Fibroblast of upper back skin (primary cell): ENCODE measurements at places on chromosomes 1 and 21.

DNA sequence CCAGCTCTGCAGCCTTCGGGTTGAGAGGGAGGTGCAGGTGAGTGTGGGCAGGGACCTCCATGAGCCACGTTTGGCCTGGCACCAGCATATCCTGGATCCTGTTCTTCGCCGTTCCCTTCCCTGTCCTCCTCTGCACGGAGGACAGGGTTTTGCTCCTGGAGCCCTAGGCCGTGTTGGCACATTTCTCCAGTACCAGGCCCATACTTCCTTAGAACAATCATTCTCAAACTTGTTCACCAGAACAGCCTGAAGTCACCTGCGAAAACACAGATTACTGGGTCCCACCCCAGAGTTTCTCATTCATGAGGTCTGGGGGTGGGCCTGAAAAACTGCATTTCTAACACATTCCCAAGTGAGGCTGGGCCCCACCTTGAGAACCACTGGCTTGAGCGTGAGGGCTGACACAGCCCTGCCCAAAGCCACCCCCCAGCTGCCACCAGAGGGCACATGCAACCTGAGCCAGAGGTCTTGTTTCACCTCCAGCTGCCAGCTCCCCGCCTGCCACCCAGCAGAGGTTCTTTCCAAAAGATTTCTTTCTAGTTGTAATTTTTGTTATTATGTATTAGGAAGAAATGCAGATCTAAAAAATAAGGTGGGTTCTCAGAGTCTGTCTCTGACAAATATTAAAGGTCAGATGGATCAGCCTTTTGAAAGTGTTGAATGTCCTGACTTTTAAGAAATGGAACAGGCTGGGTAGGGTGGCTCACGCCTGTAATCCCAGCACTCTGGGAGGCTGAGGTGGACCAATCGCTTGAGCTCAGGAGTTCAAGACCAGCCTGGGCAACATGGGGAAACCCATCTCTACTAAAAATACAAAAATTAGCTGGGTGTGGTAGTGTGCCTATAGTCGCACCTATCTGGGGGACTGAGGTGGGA lies 39.6 kb upstream of the LDLRAP1 start:
- no peak for DNase-seq

- no peak for DNase-seq
These were observed 7.1 kb downstream of the HEYL start for GRCh38 chr1:39632323-39632681.

GRCh38 chr1:119114786-119115185 lies 25.7 kb downstream of the WARS2 start:
- no peak for DNase-seq

DNA sequence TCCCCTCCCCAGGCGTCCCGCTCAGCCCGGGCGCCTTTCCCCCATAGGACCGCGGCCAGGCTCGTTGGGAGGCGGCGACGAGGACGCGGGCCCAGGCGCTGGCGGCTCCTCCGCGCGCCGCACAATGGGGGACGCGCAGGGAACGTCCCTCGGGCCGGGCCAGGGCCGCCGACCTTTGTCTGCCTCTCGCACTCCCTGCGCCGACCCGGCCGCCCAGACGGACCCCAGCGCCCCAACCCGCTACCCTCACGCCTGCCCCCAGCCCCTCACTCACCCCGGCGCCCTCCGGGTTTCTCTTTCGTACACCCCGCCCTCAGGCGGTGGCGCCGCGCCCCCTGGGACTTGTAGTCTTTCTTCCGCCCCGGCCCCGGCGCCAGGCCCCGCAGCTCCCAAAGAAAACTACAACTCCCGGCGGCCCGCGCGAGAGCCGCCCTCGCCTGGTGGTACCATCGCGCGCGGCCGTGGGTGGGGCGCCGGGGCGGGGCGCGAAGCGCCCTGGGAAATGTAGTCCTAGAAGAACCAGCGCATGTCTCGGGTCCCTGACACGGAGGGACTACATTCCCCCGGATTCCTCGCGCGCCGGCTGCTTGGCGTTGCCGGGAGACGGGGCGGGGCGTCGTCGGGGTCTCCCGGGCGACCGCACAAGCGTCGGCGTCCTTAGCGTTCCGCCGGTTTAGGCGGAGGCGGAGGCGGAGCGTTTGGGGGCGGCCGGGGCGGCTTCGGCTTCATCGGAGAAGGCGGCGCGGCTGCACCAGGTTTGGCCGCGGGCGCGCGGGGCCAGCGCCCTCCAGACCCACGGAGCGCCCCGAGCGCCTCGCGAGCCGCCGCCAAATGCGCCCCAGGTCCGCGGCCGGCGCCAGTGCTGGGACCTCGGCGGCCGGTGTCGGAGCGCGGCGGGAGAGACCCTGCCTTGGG lies at the start of gene C1orf159:
C1orf159 (minus strand) TSS at position 304 of the 915 bp plus-strand sequence. CDS start 24,546 bp downstream, outside the sequence.
- DNase-seq: peak; percentile 98

DNA sequence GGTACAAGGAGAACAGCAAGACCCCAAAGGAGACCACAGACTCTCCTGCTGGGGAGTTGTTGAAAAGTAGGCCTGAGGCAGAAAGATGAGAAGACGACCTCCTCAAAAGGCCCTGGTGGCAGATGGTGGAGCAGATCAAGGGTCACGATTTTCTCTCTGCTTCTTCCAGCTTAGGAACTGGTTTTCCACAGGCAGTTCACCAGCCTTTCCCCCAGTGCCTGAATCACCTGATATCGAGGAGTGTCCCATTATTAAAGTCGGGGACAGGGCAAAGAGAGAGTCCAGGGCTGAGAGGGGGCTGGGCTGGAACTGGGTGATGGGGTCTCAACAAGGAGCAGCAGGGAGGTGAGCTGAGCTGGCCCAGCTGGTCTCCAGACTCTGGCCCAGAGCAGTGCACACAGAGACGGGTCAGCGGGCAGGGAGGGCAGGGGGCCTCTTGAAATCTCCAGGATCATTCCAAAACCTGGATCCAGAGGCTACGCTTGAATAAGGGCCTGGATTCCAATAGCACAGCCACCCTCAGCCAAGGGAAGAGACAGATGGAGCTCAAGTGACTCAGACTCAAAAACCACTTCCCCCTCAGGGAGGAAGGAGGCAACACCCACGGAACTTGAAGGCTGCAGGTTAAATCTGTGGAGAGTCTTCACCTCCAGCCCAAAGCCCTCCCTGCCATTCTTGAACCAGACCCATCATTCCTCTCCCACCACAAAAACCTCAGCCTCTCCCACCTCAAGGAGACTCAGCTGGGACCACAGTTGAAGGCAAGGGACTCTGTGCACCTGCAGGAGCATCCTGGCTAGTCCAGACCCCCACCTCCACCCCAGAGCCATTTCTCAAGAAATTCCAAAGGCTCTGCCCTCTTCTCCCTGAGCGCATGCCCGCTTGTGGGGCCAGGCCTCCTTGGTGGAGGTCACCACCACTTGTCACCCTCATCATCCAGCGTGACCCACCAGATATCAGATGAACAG lies at the start of gene S100A5:
S100A5 (minus strand) TSS at position 541 of the 968 bp plus-strand sequence. CDS start 743 bp downstream, outside the sequence.
- peak; percentile 69 for DNase-seq

- DNase-seq: peak; percentile 36
These were observed 27.8 kb upstream of the ZNF281 start for GRCh38 chr1:200437556-200438203.

- DNase-seq: no peak
These were observed 57.0 kb downstream of the DISC1 start for GRCh38 chr1:231683439-231684165.

- no peak for DNase-seq
These were observed 711.4 kb downstream of the MATN1 start for GRCh38 chr1:30011970-30012369.

GRCh38 chr1:56758794-56759193 lies 60.4 kb downstream of the FYB2 start:
- no peak for DNase-seq

DNA sequence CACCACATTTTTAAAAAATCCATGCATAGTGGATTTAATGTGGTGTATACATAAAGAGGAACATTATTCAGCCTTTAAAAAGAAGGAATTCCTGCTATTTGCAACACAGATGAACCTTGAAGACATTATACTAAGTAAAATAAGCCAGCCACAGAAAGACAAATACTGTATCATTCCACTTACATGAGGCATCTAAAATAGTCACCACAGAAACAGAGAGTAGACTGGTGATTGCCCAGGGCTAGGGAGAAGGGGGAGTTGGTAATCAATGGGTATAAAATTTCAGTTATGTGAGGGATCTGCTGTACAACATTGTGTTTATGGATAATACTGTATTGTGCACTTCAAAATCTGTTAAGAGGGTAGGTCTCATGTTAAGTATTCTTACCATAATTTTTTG lies 10.0 kb downstream of the FAM163A start:
- peak; percentile 4 for DNase-seq

- DNase-seq: peak; percentile 95
These were observed 350.9 kb downstream of the ST6GALNAC3 start for GRCh38 chr1:76425201-76426145.

- DNase-seq: no peak
These were observed 14.2 kb downstream of the FCGR2B start for GRCh38 chr1:161676958-161677689.

DNA sequence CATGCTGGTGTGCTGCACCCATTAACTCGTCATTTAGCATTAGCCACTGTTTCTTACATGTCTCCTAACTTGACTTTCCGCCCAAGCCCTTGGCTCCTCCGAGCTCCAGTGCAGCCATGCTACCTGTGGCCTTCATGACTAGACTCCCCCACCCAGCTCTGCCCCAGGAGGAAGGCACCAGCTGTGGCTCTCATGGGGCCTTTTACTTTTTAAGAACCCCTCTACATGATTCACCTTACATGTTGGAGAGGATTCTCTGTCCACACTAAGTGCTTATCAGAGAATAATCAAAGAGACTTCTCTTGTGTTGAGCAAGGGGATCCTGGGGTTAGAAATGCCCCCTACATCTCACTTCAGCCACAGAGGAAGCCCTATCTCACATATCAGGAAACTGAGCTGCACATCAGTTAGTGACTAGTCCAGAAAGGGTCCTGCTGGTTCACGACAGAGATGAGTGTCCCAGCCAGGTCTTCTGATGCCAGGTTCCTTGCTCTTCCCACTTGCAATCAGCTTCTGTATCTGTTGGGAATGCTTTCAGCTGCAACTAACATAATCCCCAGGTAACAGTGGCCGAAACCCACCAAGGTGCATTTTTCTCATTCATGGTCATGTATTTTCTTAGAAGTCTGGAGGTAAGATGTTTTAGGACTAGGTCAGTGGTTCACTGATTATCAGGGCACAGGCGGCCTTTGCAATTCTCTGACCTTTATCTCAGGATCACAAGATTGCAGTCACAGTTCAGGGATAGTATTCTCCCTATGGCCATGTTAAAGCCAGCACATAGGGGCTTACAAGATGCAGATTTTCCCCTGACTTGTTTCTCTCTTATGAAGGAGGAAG lies 45.9 kb downstream of the KLHDC7A start:
- DNase-seq: no peak

DNA sequence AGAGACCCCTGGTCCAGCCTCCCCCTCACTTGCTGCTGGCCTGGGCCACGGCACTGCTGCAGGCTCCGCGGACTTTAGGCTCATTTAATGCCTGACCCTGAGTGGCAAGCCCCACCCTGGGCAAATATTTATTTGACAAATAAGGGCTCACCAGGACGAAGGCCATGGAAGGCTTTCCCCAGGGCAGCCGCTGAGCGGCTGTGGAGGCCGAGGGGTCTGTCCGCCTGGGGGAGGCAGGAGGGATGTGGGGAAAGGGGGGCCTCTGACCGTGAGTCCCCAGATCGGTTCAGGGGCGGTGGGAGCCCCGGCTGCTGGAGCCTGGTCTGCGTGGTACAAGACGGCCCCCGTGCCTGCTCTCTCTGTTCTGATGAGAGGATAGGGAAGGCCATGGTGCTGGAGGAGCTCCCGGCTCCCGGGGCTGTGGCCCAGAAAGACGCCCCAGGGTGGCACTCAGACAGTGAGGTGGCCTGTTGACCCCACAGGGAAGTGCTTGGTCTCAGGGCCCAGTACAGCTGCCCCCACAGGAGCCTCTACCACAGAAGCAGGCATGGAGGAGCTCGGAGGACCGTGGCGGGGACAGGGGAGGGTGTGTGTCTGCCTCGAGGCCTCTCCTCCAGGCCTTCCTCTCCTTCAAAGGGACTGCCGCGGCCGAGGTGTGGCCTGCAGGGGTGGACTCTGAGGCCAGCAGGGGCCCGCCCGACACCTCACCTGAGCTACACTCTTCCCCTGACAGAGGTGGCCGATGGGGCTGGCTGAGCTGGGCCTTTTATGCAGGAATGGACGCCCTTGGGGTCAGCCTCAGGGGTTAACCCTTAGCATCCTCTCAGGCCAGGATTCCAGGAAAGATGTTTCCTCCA lies 9.1 kb upstream of the C1orf159 start:
- DNase-seq: no peak

DNA sequence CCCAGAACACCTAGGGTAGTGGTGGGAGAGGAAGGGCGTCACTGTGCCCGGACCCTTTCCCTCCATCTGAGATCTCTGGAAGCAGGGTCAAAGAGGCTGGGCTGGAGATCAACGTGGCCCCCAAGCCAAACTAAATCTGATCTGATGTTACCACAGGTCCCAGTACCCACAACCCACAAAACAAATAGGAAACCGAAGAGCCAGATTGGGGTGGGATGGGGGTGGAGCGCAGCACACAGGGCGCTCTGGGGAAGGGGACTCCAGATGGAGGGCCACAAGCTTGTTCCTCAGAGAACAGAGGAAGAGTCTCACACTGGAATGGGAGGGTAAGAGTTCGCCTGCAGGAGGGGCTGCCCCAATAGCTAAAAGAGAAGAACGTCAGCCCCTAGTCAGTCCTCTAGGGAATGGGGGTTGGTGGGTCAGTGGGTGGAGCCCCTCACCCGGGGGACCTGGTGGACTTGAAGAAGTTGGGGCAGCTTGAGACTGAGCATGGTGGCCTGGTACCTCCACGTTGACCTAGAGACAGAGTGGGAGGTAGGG lies 1.5 kb downstream of the PAQR6 start:
- DNase-seq: no peak

- DNase-seq: no peak
These were observed 2.3 kb downstream of the PTPRU start for GRCh38 chr1:29238620-29239002.

DNA sequence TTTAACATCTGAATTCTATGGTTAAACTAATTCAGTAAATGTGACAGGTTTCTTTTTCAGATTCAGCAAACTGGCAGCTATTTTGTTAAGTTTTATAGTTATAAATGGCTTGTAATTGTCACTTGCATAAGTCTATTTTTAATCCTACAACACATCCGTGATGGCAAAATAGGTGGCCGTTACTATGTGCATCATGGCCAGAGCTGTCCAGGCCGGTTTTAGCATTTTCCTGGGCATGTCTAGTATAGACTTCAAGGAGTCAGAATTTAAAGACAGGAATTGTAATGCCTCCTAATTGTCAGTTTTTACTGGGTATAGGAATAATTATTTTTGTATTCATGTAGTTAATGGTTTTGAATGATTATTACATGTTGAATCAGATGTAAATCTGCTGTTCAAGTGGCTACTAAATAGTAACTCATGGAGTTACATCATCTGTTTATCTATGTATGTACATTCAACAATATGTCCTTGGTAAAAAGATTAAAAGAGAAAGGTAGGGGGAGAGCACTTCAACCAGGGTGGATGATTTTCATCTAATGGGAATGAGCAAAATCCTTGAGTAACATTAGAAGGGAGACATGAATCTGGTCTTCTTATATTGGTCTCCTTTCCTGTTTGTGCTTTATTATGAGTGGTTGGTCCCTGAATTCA lies 3.2 kb upstream of the B3GALT2 start:
- no peak for DNase-seq

DNA sequence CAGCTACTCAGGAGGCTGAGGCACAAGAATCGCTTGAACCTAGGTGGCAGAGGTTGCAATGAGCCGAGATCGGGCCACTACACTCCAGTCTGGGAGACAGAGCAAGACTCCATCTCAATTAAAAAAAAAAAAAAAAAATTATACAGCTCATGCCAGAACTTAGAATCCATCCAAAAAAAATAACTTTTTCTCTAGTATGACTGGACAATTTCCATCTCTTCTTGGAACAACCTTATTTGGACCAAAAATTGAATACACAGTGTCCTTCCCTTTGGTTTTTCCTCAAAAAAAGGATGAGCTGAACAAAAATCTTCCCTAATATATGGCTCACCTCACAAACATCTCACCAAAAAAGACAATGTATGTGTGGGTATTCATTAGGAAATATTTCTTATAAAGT lies 73.7 kb downstream of the TOR3A start:
- DNase-seq: no peak
